Fibroblast of the aortic adventitia (primary cell): ENCODE measurements at places on chromosomes 6 and 20. TPM values are rescaled to one million over a fixed set of nuclear protein-coding genes. Genes with fewer than 3 reads are reported as not detected.

The OR2J3 gene
- not detected in 2 replicates for total RNA-seq

The BAG2 gene
- total RNA-seq: 8.2 and 24.1 TPM in 2 replicates

The FHL5 gene
- total RNA-seq: not detected in 2 replicates

The GTSF1L gene
- total RNA-seq: not detected in 2 replicates

The PCSK2 gene
- not detected in 2 replicates for total RNA-seq

The RARS2 gene
- 41.7 and 55.0 TPM in 2 replicates for total RNA-seq

The ZC2HC1B gene
- total RNA-seq: not detected in 2 replicates

The SYCP2 gene
- total RNA-seq: 0.63 and 0.74 TPM in 2 replicates

The PHACTR1 gene
- total RNA-seq: 0.49 and 0.99 TPM in 2 replicates

The ME1 gene
- 17.0 and 21.7 TPM in 2 replicates for total RNA-seq
